ENCODE measurements at places on chromosomes 6 and 20. TPM values are rescaled to one million over a fixed set of nuclear protein-coding genes. Genes with fewer than 3 reads are reported as not detected.
A peak's percentile ranks its signal among the peaks of the same experiment; 100 is the strongest.

Gene DLK2
- total RNA-seq: under 0.01 TPM

- H3K27ac ChIP-seq: no peak overlapping the region
- no peak for DNase-seq
- H3K4me3 ChIP-seq: no peak overlapping the region
Observed at GRCh38 chr20:50545126-50545525, 34.9 kb downstream of the PTPN1 start.

Gene SLC17A3
- total RNA-seq: not detected

DNA sequence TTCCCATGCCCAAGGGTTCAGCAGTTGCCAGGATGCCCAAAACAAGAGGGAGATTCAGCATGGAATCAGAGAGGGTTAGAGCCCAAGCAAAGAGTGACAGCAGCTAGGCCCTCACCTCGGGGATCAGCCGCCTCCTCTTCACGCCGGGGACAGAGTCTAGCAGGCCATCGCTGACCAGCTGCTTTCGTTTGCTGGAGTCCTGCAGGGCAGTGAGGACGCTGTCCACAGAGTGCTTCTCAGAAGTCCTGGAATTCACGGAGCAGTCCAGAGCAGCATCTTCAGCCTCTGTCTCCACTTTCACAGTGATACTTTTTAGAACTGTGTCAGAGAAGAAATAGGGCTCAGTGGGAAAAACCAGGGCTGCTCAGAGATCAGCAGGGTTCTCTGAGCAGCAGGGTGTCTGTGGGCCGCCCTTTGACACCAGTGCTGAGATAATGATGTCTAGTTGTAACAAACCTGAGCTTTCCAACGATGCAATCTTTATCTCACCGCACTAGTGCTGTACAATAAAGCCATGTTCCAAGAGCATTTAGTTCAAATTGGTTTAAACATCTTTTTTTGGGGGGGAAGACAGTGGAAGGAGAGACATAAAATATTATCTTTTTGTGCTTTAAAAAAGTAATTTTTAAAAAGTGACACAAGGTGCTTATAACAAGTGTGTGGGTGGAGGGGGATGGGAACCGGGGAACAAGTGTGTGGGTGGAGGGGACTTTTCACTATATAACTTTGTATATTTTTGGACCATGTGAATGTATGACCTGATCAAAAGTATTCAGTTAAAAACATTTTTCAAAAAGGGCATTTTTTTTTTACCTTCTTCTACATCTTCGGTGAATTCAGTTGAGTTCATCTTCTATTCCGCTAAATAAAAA is 16.6 kb downstream of the BEND3 start:
- no peak for DNase-seq
- H3K4me3 ChIP-seq: no peak overlapping the region
- no peaks in the 10 kb centered on the region for H3K36me3 ChIP-seq

Gene HDGFL1
- not detected for total RNA-seq

Gene KIF13A
- total RNA-seq: 65.0 TPM

DNA sequence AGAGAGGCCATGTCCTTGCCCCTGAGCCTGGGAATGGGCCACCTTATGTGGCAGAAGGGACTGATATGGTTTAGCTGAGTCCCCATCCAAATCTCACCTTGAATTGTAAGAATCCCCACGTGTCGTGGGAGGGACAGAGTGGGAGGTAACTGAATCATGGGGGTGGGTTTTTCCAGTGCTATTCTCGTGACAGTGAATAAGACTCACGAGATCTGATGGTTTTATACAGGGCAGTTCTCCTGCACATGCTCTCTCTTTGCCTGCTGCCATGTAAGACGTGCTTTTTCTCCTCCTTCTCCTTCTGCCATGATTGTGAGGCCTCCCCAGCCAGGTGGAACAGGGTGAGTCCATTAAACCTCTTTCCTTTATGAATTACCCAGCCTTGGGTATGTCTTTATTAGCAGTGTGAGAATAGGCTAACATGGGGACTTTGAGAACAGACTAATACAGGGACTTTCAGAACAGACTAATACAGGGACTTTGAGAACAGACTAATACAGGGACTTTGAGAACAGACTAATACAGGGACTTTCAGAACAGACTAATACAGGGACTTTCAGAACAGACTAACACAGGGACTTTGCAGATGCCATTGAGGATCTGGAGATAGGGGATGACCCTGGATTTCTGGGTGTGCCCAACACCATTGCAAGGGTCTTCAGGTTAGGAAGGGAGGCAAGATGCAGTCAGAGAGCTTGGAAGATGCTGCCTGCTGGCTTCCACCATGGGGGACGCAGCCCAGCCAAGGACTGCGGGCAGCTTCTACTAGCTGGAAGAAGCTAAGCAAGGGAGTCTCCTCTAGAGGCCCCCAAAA is 86.9 kb downstream of the RAMACL start:
- no peak overlapping the region for H3K27ac ChIP-seq
- H3K36me3 ChIP-seq: peaks cover 22% of the 10 kb centered on the region
- no peaks in the 10 kb centered on the region for H3K27me3 ChIP-seq

Gene MRAP2
- total RNA-seq: 0.17 TPM

DNA sequence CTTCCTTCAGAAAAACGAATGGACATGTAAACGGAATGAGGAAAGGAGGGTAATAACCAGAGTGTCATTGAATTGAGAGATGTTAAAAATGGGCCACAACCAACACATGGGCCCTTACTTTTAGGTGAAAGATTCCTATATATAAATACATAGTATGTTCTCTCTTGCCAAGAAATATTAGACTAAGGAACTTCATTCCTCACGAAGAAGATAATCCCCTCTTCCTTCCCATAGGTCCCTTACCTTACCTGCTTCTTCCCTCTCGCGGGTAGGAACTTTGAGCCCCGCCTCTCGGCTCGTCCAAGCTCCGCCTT is 295 bp upstream of the TBC1D22B start:
- peak overlapping the region; percentile 92 for H3K4me3 ChIP-seq
- no peaks in the 10 kb centered on the region for H3K27me3 ChIP-seq
- H3K4me1 ChIP-seq: peaks cover 5% of the 10 kb centered on the region
- H3K36me3 ChIP-seq: no peaks in the 10 kb centered on the region
- DNase-seq: no peak

DNA sequence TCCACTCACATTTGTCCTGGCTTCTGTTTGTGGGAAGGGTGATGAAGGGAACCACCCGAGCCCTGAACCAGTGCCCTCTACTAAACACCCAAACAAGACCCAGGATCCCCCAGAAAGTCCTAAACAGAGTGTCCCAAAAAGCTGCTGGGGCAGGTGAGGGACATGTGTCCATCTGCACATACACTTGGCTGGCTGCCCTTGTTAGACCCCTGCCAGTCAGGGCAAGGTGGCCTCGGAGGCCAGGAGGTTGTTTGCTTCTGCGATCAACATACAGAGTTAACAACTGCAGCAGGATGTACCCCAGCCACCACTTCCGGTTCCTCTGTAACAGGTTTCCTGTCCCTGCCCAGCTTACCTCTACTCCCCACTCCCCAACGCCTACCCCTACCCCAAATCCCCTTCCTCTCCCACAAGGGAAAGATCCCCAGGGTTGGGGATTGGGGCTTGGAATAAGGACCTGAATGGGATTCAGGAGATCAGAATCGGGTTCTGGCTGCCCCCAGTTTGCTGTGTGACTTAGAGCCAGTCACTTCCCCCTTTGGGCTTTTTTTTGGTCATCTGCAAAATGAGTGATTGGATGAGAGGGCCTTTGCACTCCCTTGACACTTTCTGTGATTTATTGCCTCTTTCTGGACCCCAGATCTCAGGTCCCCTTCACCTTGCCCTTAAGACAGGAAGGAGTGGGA is 13.9 kb downstream of the DEF6 start:
- DNase-seq: no peak
- H3K27me3 ChIP-seq: peaks cover 3% of the 10 kb centered on the region
- H3K4me3 ChIP-seq: no peak overlapping the region
- H3K36me3 ChIP-seq: no peaks in the 10 kb centered on the region

DNA sequence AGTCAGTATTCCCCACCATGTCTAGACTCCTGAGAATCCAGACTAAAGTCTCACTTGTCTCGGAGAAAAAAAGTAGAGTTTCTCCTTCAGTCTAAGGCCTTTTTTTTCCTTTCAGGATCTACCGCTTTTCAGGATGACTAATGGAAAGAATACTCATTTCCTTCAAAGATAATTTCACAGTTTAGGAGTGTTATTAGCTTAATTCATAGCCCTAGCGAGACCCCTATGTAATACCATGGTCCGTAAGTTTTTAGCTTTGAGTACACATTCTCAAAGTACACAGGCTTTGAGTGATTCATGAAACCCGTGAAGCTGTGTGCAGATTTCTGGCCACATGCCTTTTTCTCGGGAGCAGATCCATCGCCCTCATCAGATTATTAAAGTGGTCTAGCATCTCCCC is 133.1 kb downstream of the SOX4 start:
- H3K4me3 ChIP-seq: no peak overlapping the region
- H3K4me1 ChIP-seq: no peaks in the 10 kb centered on the region
- DNase-seq: no peak
- no peak overlapping the region for H3K27ac ChIP-seq
- H3K27me3 ChIP-seq: no peaks in the 10 kb centered on the region

DNA sequence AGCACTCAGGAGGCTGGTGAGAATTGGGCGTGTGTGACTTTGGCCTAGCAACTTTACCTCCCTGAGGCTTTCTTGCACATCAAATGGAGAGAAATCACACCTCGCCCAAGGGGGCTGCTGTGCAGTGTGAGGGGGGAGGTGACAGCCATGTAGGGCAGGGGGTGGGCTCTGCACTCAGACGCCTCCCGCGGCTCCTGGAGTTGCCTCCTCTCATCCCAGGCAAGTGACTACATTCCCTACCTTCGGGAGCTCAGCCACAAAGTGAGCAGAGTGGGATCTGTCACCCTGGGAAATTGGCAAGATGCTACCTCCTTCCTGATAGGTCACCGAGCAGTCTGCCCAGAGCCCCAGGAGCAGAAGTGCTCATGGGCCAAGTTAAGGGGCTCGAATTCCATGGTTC is 56.0 kb downstream of the GCNT2 start:
- no peaks in the 10 kb centered on the region for H3K4me1 ChIP-seq
- H3K27me3 ChIP-seq: no peaks in the 10 kb centered on the region
- H3K27ac ChIP-seq: no peak overlapping the region
- DNase-seq: no peak
- H3K4me3 ChIP-seq: no peak overlapping the region
- H3K36me3 ChIP-seq: no peaks in the 10 kb centered on the region

- H3K36me3 ChIP-seq: peaks cover 8% of the 10 kb centered on the region
- H3K4me3 ChIP-seq: no peak overlapping the region
- H3K27ac ChIP-seq: peak overlapping the region; percentile 34
- H3K4me1 ChIP-seq: peaks cover 13% of the 10 kb centered on the region
- no peaks in the 10 kb centered on the region for H3K27me3 ChIP-seq
- peak; percentile 53 for DNase-seq
Observed at GRCh38 chr20:3677733-3678132, 4.1 kb downstream of the ADAM33 start.

DNA sequence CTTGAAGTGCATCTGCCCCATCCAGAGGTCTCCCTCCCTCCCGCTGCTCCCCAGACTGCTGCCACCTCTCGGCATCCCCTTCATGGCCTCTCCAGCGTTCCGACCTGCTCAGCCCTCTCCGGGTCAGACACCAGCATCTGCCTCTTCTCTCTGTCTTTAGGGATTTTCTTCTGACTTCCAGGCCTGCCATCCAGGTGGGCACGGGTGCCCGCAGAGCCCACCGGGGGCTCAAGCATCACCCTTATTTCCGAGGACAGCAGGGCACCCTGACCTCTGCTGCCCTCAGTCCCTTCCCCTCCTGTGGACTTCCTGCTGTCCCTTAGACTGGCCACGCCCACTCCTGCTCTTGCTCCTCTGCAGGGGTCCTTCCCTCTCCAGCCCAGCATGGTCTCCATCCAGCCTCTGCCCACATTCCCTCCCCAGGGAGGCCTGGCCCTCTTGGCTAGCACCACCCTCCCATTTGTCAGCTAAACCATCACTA is 3.3 kb downstream of the NPEPL1 start:
- no peak for DNase-seq
- H3K36me3 ChIP-seq: peaks cover 9% of the 10 kb centered on the region
- H3K4me3 ChIP-seq: no peak overlapping the region
- no peak overlapping the region for H3K27ac ChIP-seq
- no peaks in the 10 kb centered on the region for H3K27me3 ChIP-seq

Gene TGM2
- 58.6 TPM for total RNA-seq

DNA sequence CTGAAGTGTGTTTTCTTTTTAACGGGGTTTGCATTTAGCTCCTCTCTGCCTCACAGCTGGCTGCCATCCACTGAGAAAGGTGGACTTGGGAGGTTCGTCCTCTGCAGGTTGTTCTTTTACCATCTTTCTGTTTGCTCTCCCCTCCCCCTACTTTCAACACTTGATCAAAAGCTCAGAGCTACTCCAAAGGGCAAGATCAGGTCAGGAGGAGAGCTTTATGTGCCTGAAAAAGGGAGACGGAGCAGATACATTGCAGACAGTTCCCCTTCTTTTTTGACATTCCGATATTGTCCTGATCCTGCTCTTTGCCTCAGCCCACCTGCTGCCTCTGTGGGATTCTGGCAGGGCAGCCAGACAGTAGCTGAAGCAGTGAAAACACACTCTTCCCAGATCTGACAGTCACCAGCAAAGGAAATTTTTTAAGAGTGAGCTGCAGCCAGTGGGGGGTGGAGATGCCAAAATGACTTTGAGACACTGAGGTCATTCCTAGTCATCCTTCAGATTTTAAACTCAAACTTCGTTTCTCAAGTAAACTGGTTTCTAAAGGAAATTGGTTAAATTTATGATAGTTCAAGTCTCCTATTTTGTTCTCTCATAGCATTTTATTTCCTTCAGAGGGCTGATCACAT is 26.5 kb downstream of the SMLR1 start:
- no peak overlapping the region for H3K27ac ChIP-seq
- peaks cover 6% of the 10 kb centered on the region for H3K4me1 ChIP-seq
- H3K36me3 ChIP-seq: peaks cover 5% of the 10 kb centered on the region

Gene OR2H2
- not detected for total RNA-seq

Gene FAM184A
- total RNA-seq: 1.7 TPM

DNA sequence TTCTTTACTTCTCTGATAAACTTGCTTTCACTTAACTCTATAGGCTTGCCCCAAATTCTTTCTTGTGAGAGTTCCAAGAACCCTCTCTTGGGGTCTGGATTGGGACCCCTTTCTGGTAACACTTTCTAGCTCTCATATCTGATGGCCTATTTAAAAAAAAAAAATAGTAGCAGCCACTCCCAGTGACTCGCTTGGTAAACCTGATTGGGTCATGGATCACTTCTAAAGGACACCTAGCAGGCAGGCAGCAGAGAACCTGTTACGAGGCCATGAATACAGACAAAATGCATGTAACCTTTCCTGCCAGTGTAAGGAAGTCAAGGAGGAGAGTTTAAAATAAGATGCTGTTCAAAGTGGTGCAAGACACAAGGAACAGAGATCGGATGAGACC is 9.1 kb upstream of the SERPINB6 start:
- no peak overlapping the region for H3K27ac ChIP-seq
- no peak overlapping the region for H3K4me3 ChIP-seq
- DNase-seq: no peak
- H3K27me3 ChIP-seq: no peaks in the 10 kb centered on the region

DNA sequence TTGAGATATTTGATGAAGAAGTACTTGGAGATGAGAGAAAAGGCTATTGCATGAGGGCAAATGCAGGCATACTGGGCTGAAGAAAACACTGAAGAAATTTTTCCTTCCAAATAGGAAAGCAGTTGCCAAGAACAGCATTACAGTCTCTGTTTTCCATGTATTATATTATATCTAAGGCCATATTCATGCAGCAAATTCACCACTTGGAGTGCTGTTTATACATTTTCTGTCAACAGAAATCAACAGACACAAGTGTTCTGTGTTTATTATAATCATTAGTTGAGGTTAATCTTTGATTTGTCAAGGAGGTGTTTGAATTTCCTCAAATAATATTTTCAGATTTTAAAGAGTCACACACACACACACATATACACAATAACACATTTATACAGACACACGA is 268.8 kb upstream of the PLCB4 start:
- DNase-seq: no peak
- H3K36me3 ChIP-seq: no peaks in the 10 kb centered on the region
- no peaks in the 10 kb centered on the region for H3K4me1 ChIP-seq
- H3K4me3 ChIP-seq: no peak overlapping the region

Data from fibroblast of lung (primary cell).